ENCODE measurements at places on chromosomes 3 and 15. TPM values are rescaled to one million over a fixed set of nuclear protein-coding genes. Genes with fewer than 3 reads are reported as not detected.

DNA sequence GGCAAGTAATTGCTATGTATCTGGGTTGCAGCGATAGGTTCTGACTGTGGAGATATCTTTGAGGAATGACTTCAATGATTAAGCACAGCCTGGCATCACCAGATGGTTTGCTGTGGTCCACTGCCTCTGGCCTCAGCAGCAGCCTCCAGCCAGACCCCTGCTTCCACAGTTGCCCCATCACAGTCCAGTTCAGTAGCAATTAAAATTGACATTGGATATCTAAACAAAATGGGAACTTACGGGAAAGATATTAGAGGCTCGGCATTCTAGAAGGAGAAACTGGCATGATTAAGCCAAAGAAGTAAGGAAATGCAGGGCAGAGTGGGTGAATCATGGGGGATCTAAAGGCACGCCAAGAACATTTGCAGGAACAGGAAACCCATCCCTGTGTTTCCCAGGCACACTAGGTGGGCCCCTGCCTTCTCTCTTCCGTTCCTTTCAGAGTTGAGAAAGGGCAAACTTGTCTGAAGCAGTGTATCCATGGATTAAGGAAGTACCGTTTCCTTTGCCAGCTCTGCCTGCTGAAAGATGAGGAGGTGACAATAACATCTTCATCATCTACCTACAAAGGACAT lies 36.3 kb upstream of the SH3BP5 start:
- DNase-seq, result no peak

DNA sequence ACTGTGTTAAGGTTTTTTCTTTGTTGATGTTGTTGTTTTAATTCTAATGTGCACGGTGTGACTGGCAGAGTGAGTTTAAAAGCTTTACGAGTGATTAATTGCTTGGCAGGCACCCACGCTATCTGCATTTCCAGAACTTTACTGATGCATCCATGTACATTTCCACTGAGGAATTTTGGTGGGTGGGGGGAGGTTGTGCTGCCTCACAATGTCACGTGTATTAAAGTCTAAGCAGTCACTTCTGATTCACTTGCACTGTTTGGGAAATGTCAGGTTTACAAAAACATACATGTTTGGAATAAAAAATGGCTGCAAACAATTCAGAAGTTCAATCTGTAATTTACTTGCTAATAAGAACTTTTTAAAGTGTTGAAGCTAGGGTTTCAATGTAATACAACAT lies 38.5 kb upstream of the CTDSPL start:
- DNase-seq, result no peak

DNA sequence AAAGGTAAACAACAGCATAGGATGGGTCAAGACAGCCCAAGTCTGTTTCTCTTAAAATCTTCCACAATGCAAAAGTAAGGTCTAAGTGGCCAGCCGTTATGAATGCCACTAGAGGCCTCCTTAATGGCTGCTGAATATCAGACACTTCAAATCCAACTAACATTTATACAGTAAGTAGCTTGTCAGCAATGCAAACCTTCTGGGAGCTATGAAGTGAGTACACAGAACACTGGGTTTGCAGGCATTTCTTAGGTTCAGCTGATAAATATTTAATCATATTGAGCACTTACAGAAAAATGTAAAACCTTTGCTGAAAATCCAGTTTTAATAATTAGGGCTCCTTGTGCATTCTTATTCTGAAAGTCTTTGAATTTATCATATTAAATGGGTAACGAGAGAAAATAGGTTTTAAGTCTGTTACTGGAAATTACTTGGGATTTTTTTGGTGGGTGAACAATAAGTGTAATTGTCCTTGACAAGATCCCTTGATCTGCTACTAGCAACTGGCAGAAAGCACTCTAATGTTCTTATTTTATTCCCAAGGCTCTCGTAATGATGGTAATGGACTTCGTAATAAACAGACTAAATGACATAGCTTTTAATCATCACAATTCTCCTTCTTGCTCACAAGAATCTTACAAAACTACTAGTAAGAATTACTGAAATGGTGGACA lies 141.7 kb upstream of the GPR149 start:
- no peak for DNase-seq

GOLGA6A gene
- not detected for total RNA-seq

DNA sequence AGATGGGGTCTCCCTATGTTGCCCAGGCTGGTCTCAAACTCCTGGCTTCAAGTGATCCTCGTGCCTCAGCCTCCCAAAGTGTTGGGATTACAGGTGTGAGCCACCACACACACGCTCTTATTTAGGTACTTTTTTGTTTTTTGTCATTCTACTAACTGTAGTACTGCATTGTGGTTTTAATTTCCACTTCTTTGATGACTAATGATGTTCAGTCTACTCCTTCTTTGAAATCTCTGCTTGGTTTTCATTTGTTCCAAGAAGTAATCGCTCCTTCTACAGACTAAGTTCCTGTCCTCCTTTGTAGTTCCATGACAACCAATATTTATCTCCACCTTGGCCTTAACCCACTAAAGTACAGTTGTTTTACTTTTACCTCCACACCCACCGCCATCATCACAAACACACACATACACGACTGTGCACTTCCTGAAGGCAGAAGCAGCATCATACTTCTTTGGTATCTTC lies 529 bp upstream of the DLEC1 start:
- DNase-seq, result peak; percentile 58

All from activated CD4-positive, alpha-beta T cell treated with anti-CD3 and anti-CD28 coated beads, Interleukin-2, amount 10 ng/mL, durations not matched to agents 7 days and 5 days (primary cell).